ENCODE measurements at places on chromosomes 2 and 18.

- no peak for DNase-seq
These were observed 395.6 kb downstream of the RND3 start for GRCh38 chr2:150091846-150092245.

GRCh38 chr2:107932979-107933378 lies 53.3 kb upstream of the SLC5A7 start:
- no peak for DNase-seq

DNA sequence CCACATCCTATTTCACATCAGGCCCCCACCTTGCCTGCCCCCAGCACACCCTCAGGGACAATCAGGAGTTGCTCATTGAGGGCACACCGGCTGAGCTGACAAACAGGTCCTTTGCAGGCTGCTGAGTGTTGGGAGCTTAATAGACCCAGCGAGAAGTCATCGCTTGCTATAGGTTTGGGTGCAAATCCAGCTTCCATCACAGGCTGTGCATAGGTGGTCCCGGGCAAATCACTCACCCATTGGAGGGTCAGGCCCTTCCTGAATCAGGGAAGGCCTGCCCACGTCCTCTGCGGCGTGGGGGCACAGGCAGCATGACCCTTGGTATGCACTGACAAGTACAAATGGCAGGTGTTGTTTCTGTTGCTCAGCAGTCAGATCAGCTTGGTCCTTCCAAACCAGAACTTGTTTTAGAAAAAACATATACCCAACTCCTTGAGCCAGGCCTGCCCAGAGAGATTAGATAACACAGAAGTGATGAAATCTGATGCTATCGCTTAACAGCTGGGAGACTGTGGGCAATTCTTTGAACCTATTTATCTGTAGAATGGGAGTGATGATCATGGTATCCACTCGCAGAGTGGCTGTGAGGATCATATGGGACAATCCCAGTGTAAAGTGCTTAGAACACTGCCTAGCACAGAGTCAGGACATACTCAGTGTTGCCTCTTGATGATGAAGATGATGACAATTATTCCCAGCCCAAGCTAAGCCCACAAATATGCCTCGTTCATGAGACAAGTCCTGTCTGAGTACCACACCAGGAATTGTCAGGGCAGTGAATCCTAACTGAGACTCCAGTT lies 34.9 kb downstream of the SMAD7 start:
- DNase-seq = no peak

- no peak for DNase-seq
These were observed 40.2 kb downstream of the GALNT14 start for GRCh38 chr2:31097962-31098613.

- no peak for DNase-seq
These were observed 32.5 kb downstream of the MERTK start for GRCh38 chr2:111930875-111931274.

GRCh38 chr18:21757833-21758232 lies 17.2 kb downstream of the MIB1 start:
- no peak for DNase-seq

- DNase-seq = no peak
These were observed 980.7 kb upstream of the CRIM1 start for GRCh38 chr2:35374845-35375244.
